ENCODE measurements at places on chromosomes 2 and 18.

DNA sequence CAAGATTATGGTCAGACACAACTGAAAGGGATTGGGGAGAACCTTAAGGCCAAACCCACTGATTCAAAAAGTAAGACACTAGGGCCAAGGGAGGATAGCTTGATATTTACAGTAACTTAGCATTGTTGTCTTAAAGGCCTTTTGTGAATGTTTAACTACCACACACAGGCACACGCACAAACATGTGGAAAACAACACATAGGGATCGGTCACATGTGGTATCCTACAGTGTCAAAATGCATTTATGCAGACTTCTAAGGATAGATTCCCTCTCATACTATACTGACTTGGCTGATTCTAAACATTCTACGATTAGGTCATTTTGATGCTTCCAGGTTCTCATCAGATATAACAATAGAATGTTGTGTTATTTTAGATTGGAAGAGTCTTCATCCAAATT, 638.9 kb upstream of the LRRTM1 start:
- no peak for DNase-seq

DNA sequence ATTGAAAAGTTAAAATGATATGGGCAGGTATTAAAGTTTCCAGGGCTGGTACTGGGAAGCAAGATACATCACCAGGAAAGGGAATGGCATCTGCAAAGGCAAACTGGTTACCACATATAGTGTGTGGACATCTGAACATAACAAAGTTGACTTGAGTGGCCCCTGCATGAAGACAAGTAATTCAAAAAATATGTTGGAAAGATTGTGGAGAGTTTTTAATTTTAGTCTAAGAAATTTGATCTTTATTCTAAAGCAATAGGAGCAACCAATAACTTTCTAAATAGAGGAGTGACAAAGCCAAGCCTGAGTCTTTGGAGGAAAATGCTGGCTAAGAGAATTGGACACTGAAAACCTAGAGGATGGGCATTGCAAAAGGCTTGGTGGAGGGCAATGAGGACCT, 278.2 kb downstream of the ALK start:
- no peak for DNase-seq

GRCh38 chr2:28080911-28081310, 190.4 kb downstream of the BABAM2 start:
- no peak for DNase-seq

DNA sequence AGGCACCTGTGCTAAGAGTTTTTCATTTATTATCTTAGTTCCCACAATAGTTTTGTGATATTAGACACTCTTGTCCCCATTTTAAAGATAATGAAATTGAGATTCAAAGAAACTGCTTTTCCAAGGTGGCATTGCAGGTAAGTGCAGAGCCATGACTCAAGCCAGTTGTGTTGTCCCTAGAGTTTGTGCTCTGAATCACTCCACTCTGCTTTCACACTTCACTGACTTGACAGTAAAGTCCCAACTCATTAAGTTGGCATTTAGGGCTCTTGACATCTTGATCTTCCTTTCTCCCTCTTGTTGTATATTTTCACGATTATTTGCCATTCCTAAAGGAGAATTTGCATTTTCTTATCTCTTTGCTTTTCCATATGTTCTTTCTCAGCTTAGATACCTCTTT, 114.3 kb downstream of the DIS3L2 start:
- DNase-seq, result no peak

DNA sequence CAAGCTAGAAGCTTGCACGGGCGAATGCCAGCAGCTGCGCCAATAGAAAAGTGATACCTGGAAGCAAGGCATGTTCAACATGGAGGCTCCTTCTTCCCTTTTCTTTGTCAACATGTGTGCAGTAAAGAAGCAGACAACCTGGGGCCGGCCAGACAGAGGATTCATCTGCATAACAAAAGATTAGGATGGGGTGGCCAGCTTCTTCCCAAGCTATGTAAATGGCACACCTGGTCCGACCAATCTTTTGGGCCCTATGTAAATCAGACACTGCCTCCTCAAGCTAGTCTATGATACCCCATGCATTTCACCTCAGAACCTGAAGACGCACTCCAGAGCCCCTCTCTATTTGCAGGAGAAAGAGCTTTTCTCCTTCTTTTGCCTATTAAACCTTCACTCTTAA, 66.4 kb upstream of the TGFA start:
- DNase-seq, result no peak

DNA sequence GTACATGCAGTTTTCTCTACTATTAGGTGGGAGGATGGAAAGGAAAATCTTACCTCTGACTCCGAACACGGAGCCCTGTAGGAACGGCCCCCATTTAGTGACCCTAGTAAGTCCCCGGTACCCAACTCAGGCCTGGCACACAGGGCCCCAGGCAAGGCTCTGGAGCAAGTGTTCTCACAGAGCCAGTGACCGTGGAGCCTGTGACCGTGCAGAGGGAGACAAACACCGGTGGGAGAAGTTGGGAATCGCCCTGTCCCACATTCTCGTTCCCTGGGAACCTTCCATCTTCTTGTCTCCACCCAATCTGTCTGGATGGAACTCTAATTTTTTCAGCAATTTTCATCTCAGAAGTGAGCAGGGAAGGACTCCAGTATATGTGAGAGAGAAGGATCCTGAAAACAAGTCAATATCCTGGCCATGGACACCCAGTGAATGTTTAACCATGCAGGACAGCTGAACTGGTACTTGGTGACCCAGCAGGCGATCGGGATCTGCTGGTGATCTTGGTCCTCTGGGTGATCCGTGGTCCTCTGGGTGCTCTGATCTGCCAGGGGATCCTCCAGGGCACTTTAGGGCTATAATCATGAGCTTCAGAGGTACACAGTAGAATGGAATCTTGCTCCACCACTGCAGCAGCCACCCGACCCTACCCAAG, 348.6 kb upstream of the ID2 start:
- no peak for DNase-seq

GRCh38 chr18:57624988-57625387, 3.4 kb upstream of the NARS1 start:
- DNase-seq, result no peak

DNA sequence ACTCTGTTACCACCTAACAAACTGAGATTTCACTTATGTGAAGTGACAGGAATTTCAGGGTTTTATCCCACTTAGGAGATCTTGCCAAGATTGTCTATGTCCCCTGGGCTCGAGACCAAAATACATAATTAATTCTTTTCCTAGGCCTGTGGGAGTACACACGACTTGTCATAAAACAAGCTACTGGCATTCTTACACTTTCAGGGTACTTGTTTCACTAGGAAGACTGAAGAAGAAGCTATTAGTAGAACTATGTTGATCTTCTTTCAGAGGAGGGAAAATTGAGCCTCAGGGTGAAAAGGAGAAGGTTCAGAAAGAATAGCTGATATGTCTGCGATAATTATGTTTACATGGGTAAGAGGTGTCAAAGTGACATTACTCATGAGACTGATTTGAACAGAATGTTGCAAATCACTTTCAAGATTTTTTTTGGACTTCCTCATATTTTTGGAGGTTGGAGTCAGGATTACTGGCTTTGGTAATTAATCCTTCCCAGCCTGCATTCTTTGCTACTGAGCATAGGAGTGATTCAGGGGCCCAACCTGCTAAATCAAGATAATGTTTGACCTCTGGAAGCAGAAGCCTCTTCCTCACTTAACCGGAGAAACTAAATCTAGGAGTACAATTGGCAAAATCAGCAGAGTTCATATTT, 240.0 kb upstream of the NT5C1B start:
- no peak for DNase-seq

DNA sequence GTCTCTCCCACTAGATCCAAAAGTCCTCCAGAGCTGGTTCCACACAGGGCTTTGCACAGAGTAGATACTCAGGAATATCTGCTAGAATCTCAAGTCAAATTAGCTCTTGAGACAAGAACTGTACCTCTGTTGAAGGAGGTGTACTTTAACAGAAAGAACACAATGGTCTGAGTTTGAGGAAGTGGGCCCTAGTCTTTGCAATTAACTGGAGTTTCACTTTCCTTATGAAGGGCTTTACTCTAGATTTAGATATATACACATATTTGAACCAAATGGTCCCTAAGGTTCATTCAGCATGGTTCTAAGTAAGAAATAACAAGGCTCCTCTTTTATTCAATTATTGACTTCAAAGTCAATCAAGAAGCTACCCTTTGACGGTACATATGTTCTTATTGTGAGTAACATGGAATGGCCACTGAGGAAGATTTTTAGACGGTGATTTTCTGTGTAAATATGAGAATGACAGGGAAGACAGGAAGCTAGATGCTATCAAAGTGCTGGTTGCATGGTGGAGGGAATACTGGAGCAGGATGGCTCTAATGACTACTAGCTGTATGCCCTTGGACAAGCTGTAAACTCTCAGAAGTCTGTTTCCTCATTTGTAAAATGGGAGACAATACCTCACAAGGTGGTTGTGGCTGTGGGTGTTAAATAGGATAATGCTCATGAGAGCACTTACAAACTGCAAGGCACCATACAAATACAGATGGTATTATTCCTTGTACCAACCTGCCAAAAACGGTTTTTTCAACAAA, 73.5 kb upstream of the SERTAD2 start:
- DNase-seq, result no peak

DNA sequence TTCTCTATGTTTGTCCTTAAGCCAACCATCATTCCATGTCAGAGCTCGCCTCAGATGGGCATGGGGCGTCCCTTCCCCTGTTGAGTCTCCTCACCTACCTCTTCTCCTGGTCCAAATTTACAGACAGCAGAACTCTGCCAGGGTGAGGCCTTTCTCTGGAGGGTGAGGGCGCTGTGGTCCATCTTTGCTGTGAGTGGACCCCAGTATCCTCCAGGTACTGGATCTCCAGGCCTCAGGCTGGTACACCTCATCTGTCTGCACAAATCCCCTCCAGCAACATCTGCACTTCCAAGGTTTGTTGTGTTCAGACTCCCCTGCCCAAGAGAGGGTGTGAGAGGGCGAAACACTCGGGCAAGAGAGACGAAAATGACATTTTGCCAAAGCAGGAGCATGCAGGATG, 63.9 kb upstream of the EDAR start:
- no peak for DNase-seq

- DNase-seq, result peak; percentile 74
These were observed 111.7 kb downstream of the ANKRD44 start for GRCh38 chr2:197198890-197199289.

DNA sequence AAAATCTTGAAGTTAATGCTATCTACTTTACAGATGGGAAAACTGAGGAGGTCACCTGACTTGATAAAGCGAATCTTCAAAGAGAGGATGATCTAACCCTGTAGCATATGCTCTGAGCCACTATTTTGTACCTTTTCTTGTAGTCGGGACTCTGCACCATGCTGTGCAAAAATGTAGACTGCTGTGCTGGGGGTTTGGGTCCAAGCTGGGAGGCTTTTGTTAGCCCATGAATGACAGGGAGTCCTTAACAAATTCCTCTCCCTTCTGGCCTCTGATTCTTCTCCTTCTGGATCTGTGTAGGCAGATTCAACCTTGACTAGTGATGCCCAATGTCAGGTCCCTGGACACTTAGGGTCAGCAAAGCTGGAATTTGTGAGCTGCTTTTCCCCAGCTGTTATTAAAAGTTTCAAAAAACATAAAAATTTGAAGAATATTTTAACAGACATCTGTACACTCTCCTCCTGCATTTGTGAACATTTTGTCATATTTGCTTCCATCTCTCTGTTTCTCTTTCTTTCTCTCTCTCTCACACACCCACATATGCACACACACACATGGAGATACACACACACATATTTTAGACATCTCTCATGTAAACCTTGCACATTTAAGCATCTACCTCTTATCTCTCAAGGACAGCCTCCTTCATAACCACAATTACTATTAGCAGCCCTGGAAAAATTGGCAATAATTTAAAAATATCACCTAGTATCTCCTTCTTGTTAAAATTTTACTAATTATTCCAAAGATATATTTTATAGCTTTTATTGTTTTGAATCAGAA, 335.0 kb upstream of the TRIB2 start:
- DNase-seq, result no peak

DNA sequence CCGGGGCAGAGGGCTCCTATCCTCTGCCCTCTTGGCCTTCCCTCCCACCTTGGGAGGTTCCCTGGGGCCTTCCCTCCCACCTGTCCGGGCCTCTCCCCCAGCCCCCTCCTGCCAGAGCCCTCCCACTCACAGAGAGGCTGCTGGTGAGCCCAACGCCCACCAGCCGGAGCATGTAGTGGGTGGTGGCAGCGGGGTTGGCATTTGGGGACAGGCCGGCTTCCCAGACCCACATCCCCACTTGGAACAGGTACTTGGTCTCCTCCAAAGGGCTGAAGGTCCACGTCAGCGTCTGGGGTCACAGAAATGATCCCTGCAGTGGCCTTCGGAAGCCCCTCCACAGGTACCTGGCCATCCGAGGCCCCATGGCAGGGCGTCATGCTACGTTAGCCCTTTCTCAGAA, 19.3 kb downstream of the CFAP65 start:
- DNase-seq, result no peak

DNA sequence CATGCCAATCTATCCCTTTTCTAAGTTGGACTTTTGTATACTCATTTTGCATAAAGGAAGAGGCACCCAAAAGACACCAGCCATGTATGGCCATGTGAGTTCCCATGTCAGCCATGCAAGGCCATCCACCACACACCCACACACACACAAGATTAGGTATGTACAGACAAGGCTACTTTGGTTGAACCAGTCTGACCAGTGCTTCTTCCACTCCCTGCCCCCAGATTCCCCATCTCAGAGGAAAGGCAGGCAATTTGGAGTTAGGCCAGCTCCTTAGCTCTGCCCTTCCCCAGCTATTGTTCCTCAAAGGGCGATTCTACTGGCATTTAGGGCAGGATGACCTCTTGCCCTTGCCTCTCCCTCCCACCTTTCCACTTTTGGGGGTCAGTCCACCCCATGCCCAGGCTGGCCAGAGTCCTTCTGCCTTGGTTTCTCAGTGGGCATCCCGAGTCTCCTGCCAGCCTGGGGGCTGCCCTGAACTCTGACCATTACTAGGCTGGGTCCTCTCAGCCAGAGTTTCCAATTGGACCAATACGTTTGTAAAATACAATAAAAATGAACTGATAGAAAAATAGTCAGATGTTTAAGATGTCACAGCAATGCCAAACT, 101.1 kb downstream of the ZBTB7C start:
- no peak for DNase-seq

GRCh38 chr18:38023871-38024270, 458.3 kb upstream of the CELF4 start:
- DNase-seq, result no peak

GRCh38 chr2:197121756-197122385, 188.7 kb downstream of the ANKRD44 start:
- DNase-seq, result no peak

- DNase-seq, result no peak
These were observed 50.4 kb downstream of the PLEKHA3 start for GRCh38 chr2:178530625-178531142.

DNA sequence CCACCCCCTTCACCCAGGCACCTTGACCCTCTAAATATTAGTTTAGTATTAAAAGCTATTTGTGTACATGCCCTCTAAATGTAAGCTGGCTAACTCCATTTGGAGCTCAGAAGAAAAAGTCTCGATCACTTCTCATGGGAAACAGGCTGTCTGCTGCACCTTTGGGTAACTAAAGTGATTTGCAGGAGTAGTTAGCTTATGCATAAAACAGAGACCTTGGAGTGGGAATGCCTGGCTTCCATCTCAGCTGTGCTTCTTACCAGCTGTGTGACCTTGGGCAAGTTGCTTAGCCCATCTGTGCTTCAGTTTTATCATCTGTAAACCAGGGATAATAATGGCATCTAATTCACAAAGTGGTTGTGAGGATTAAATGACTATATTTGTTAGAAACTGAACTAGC, 29.9 kb downstream of the IGFBP2 start:
- no peak for DNase-seq

Measured in stimulated activated CD8-positive, alpha-beta memory T cell treated with anti-CD3 and anti-CD28 coated beads, Interleukin-4, amount 100 ng/mL, for 1 hour (primary cell).